ENCODE measurements at places on chromosomes 12 and 14.
A peak's percentile ranks its signal among the peaks of the same experiment; 100 is the strongest.

DNA sequence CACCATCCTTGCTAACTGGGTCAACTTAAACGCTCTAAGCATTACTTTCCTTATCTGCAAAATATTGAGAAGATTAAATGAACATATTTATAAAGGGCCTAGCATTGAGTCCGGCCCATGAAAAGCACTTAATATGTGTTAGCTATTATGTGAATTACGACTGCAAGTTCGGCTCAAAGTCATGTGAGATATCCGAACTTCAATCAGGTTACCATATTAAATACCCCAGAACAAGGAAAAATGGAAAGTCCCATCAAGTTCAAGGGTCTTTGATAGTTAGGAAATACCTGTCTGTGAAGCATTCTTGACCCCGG, 487 bp upstream of the NRDE2 start:
- H3K27me3 ChIP-seq = peaks cover 6% of the 10 kb centered on the region
- peak overlapping the region; percentile 95 for H3K27ac ChIP-seq
- peaks cover 9% of the 10 kb centered on the region for H3K4me1 ChIP-seq
- peak; percentile 0 for ATAC-seq

DNA sequence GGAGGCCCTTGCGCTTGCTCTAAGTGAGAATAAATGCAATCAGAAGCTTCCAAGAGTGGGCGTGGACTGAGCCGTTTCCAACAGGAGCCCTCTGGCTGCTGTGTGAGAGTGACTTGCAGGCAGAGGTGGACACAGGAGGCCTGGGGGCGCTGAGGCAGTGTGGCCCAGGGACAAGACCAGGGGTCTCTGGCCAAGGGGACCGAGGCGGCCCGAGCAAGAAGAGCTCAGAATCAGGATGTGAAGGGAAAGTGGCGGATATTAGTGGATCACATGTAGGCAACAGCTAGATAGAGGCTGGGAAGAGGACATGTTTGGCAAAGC, 8.6 kb downstream of the RIMBP2 start:
- no peaks in the 10 kb centered on the region for H3K4me1 ChIP-seq
- ATAC-seq = no peak
- no peak overlapping the region for H3K4me3 ChIP-seq
- peaks cover 19% of the 10 kb centered on the region for H3K27me3 ChIP-seq
- H3K36me3 ChIP-seq = no peaks in the 10 kb centered on the region

- no peak overlapping the region for H3K27ac ChIP-seq
- H3K27me3 ChIP-seq = no peaks in the 10 kb centered on the region
- peaks cover 28% of the 10 kb centered on the region for H3K36me3 ChIP-seq
- no peak overlapping the region for H3K4me3 ChIP-seq
These were observed 25.0 kb downstream of the GOLGA5 start for GRCh38 chr14:92819011-92819597.

DNA sequence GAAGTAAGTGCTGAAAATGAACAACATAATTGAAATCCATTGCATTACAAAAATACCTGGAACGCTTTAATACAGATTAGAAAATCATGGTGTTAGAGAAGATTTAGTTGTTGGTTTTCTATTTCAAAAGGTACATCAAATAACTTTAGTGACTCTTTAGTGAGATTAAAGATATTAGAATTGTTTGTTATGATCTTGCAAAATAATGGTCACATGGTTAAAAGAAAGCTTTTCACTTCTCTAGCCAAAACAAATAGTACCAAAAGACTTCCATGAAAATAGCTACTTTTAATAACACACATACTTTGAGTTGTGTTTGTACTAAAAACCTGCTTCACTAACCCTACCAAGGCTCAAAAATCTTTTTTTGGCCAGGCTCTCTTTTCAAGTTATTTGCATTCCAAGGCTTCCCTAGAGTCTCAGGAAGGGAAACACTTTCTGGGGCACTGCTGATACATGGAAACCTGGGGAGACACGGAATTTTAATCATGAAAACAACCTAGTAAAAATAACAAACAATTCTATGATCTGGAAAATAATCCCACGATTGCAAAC, at the start of gene SLCO1A2:
Gene SLCO1A2, minus strand, starts transcription at position 147 of the 555 bp plus-strand sequence. CDS start 270 bp downstream, outside the sequence.
- H3K4me3 ChIP-seq = no peak within 1 kb of the TSS
- H3K4me1 ChIP-seq = no peaks in the 10 kb centered on the region
- no peak for ATAC-seq
- peaks cover 4% of the 10 kb centered on the region for H3K27me3 ChIP-seq
- H3K36me3 ChIP-seq = no peaks in the 10 kb centered on the region
- H3K27ac ChIP-seq = no peak within 1 kb of the TSS

GRCh38 chr14:42174357-42174756, 567.7 kb downstream of the LRFN5 start:
- H3K4me3 ChIP-seq = no peak overlapping the region
- no peaks in the 10 kb centered on the region for H3K4me1 ChIP-seq
- no peak overlapping the region for H3K27ac ChIP-seq
- H3K36me3 ChIP-seq = no peaks in the 10 kb centered on the region
- ATAC-seq = no peak

DNA sequence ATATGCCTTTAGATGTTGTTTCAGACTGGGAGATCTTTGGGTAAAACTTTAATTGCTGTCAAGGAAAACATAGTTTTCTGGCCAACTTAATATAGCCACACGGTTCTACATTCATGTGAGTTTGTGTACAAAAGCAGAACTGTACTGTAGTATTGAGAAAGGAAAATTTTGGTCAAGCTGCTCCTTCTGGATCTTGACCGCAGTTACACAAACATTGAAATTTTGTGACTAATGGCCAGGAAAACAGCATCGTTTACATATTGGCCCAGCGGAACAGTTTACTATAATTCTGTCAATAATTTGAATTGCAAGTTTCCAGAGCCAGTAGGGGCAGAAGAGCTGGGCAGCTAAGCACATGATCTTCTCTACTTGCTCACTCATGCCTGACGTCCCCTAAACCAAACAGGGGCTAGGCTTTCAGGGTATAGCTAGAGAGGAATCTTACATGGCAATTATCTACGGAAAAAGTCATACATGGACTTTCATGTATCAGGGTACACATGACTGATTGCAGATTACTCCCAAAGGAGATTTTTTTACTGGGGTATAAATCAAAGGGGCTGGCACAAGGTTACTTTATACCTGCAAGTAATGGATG, 11.4 kb upstream of the ART4 start:
- H3K4me3 ChIP-seq = no peak overlapping the region
- H3K27me3 ChIP-seq = no peaks in the 10 kb centered on the region
- H3K4me1 ChIP-seq = no peaks in the 10 kb centered on the region
- H3K36me3 ChIP-seq = no peaks in the 10 kb centered on the region

DNA sequence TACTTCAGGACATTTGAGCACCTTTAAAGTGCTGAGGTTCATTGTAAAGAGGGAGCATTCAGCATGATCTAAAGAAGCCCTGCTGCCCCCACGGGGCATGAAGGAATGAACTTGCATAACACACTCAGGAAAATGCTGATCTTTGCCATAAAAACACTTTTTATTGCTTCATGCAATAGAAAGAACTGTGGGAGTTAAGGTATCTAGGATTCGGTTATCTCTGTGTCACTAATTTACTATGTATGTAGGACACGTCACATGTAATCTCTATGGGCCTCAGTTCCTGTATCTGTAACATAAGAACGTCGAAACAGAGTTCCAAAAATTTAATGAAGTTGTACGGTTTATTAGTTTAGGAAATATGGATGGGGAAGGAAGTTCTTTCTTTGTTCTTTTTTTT, 33.0 kb downstream of the BTBD7 start:
- peaks cover 4% of the 10 kb centered on the region for H3K4me1 ChIP-seq
- H3K27me3 ChIP-seq = no peaks in the 10 kb centered on the region
- no peak for ATAC-seq

- H3K27ac ChIP-seq = no peak overlapping the region
- H3K27me3 ChIP-seq = peaks cover 3% of the 10 kb centered on the region
- no peak for ATAC-seq
- H3K36me3 ChIP-seq = no peaks in the 10 kb centered on the region
- no peaks in the 10 kb centered on the region for H3K4me1 ChIP-seq
These were observed 146.4 kb downstream of the LLPH start for GRCh38 chr12:65984227-65984479.

DNA sequence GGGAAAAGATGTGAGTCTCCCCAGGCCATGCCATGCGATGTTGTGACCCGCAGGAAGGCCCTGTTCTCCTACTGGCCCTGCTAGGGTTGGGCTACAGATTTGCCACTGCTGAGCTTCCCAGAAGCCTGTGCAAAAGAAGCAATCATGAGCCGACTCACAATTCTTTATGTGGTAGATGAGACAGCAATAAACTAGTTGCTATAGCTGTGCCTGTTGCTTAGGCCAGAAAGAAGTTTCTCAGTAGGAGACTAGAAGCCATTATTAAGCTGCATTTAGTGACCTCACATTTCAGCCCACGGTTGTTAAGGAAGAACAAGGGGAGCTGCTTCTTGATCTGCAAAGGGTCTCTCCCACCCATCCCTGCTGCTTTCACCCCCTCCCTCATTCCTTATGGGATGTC, 239.4 kb upstream of the CRY1 start:
- H3K27ac ChIP-seq = peak overlapping the region; percentile 75
- H3K27me3 ChIP-seq = no peaks in the 10 kb centered on the region
- no peak for ATAC-seq
- peaks cover 8% of the 10 kb centered on the region for H3K36me3 ChIP-seq
- peaks cover 60% of the 10 kb centered on the region for H3K4me1 ChIP-seq
